ENCODE measurements at places on chromosomes 6 and 20. TPM values are rescaled to one million over a fixed set of nuclear protein-coding genes. Genes with fewer than 3 reads are reported as not detected.

VSX1 gene
- total RNA-seq: not detected

STMN3 gene
- 4.1 TPM for total RNA-seq

EYA2 gene
- total RNA-seq: not detected

CDH22 gene
- total RNA-seq: 6.4 TPM

TMEM217 gene
- total RNA-seq: 0.22 TPM

PNLDC1 gene
- total RNA-seq: 0.11 TPM

KIF3B gene
- 15.7 TPM for total RNA-seq

PABPC1L gene
- 81.0 TPM for total RNA-seq

ESR1 gene
- total RNA-seq: 4.1 TPM

CRIP3 gene
- total RNA-seq: 55.0 TPM

NELFE gene
- total RNA-seq: 56.3 TPM

KHDC1L gene
- 5.8 TPM for total RNA-seq

FAM217A gene
- total RNA-seq: not detected

MUCL3 gene
- total RNA-seq: not detected
